ENCODE measurements at places on chromosomes 3 and 15. TPM values are rescaled to one million over a fixed set of nuclear protein-coding genes. Genes with fewer than 3 reads are reported as not detected.

- DNase-seq = no peak
These were observed 91.4 kb downstream of the WWTR1 start for GRCh38 chr3:149566292-149566975.

DNA sequence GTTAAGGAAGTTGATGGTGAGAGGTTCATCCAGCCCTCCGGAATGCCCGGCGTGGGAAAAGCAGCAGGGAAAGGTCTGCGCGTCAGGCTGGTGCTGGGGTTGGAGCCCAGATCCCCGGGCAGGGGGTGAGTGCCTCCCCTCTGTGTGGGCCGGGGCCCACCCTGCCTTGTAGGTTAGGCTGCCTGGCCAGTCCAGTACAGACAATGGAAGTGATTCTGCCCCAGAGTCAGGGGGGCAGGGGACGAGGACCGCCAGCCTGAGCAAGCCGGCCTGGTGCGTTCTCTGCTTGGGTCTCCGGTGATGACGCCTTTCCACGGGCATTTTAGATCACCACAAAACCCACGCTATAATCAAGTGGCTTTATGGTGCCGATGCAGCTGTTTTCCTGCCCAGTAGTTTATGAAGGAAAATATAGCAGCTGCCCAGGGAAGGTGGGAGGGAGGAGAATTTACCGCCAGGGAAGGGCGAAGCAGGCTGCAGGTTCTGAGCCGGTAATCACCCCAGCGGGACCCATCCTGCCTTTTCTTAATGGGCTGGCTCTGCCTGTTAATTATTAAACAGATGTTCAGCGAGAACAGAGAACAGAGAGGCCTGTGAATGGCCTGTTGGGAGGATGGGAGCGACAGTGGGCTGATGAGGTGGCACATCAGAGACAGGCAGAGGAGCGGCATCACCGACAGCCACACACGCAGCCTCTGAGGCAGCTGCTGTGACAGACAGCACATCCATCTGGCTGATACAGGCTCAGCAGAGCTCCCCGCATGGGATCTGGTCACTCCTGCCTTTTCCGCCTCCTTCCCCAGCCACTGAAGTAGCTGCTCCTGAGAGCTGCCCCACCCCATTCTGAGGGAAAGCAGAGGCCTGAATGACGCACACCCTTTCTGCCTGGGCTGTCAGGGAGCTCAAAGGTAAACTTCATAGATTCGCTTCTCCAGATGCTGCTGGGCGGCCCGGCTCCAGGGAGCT lies 35.2 kb downstream of the BDH1 start:
- no peak for DNase-seq

DNA sequence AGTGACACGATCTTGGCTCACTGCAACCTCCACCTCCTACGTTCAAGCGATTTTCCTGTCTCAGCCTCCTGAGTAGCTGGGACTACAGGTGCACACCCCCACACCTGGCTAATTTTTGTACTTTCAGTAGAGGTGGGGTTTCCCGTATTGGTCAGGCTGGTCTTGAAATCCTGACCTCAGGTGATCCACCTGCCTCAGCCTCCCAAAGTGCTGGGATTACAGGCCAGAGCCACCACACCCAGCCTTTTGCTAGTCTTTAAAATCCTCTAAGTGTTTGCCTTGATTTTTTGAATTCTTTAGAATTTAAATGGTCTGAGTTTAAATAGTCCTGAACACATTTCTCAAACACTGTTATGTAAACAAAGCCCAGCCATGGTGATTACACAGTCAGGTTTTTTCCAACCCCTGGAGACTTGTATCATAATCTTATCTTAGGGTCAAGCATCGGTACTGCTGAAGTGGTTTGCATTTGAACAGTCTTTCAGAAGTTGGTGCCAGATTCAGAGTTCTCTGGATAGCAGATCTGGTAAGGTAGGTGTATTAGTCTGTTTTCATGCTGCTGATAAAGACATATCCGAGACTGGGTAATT lies 28.2 kb upstream of the PIAS1 start:
- DNase-seq = no peak

GRCh38 chr3:184710870-184711492 lies 883 bp downstream of the MAGEF1 start:
- DNase-seq = no peak

GRCh38 chr3:39133093-39133490 lies 20.3 kb downstream of the CSRNP1 start:
- no peak for DNase-seq

DNA sequence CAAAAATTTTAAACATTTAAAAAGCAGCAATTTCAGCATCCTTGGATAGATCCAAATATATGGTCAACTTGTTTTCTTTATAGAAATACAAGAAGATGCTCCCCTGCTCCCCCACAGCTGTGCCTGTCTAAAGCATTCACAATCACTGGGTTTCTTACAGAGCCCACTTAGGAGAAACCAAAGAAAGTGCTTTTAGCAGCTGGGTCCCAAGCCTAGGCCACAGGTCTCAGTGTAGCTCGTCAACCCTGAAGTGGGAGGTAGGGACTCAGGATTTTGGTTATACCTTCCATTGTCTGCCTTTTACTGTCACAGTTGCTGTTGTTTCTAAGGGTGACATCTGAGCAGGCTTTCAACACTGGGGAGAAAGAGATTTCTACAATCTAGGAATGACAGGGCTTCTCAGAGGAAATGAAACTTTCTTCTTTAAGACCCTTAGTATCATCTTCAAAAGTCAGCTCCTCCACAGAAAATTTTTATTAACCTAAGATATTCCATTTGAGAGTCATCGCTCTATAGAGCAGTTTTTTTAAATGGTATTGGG lies 199.3 kb upstream of the CMC1 start:
- no peak for DNase-seq

GRCh38 chr3:105868431-105868741 lies 426 bp downstream of the CBLB start:
- peak; percentile 76 for DNase-seq

DNA sequence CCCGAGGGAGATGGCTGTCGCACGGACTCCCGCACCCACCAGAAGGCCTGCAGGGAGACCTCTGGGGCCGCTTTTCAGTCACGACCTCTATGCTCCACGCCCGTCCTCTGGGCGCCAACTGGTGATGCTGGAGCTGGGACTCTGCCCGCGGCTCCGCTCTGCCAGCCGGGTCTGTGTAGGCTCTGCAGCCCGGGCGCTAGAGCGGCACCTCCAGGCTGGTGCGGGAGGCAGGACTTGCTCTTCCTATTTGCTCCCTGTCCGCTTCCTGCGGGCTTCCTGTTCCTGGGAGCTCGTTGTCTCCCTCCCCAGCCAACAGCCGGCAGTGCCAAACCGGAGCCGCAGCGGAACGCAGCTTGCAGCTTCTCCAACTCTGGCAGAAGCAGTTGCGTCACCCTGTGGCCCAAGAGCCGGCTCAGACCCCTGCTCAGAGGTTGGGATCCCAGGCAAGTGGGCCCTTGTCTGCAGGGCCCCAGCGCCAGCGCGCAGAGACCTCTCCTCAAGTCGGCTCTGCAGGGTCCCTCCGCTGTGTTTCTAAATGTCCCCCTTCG lies 285.9 kb downstream of the XXYLT1 start:
- peak; percentile 89 for DNase-seq

DNA sequence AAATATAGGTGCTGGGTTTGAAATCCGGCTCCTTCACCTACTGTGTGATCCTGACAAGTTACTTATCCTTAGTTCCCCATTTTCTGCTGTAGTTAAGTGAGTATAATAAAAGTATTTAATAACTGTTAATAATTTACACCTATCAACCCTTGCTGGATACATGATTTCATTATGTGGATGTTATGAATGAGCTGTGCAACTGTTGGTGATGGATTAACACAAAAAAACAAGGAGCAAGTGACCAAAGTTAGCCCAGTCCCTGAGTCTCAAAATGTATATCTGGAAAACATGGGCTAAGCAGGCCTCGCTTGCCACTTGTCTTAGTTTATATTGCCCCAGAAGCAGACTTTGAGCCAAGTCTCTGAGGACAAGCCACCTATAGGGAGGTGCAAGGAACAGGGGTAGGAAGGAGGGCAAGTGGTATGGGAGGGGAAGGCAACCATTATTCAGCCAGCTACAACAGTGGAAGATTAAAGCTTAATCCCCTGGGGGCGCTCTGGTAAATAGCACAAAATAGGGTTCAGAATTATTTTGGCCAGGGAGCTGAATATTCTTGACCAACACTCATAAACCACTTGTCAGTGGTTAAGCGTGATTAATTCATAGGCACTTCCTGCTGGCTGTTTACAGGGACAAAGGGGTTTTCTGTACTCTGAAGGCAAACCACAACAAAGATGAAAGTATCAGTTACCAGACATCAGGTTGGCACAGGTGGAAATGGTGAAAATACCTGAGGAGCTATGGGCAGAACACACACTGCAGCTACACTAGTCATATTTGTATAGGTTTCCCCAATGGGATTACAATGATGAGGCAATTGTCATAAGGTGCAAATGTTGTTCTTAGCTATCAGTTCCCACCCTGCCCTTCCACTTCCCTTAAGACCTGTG lies 76.2 kb downstream of the TRIM42 start:
- DNase-seq = no peak

GRCh38 chr3:150868282-150868681 lies 37.0 kb downstream of the MINDY4B start:
- DNase-seq = no peak

The COL8A1 gene
- 9.4 TPM for total RNA-seq

The MUC4 gene
- not detected for total RNA-seq

The NUP210 gene
- 2.7 TPM for total RNA-seq

The ATP11B gene
- total RNA-seq = 31.5 TPM

The RTP4 gene
- total RNA-seq = 0.70 TPM

The TUSC7 gene
- not detected for total RNA-seq

The COL7A1 gene
- total RNA-seq = 16.1 TPM
